ENCODE measurements at places on chromosomes 7 and 10. TPM values are rescaled to one million over a fixed set of nuclear protein-coding genes. Genes with fewer than 3 reads are reported as not detected.

Gene TFEC
- 0.80 TPM for total RNA-seq

Gene OR2A5
- not detected for total RNA-seq

DNA sequence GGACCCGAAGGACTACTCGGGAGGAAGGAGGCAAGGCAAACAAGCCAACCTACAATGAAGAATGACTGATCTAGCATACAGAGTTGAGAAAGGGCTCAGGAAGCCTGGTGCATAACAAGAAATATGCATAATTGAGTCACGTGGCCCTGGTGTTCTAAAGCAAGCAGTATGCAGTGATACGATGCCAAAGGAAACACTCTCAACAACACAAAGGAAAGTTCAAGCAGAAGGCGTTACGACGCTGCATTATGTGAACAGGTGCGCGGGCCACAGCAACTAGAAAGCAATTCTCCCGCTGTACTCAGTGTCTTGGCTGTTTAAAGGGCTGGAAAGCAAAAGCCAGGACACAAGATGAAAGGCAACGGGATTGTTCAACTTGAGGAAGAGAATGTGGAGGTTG lies 100.8 kb downstream of the PRTFDC1 start:
- peak; percentile 45 for DNase-seq

- DNase-seq = peak; percentile 42
These were observed 130.9 kb upstream of the MKLN1 start for GRCh38 chr7:131196803-131197202.

- no peak for DNase-seq
These were observed 26.1 kb downstream of the WAC start for GRCh38 chr10:28558923-28559508.
